ENCODE measurements at places on chromosomes 3 and 15.

DNA sequence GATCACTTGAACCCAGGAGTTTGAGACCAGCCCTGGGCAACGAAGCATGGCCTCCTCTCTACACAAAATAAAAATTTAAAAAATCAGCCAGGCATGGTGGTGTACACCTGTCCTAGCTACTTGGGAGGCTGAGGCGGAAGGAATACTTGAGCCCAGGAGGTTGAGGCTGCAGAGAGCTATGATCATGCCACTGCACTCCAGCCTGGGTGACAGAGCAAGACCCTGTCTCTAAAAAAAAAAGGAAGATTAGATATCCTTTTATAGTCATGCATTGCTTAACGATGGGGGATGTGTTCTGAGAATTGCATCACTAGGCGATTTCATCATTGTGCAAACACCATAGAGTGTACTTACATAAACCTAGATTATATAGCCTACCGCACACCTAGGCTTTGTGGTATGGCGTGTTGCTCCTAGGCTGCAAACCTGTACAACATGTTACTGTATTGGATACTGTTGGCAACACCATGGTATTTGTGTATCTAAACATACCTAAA, 12.6 kb downstream of the ALAS1 start:
- DNase-seq: no peak

DNA sequence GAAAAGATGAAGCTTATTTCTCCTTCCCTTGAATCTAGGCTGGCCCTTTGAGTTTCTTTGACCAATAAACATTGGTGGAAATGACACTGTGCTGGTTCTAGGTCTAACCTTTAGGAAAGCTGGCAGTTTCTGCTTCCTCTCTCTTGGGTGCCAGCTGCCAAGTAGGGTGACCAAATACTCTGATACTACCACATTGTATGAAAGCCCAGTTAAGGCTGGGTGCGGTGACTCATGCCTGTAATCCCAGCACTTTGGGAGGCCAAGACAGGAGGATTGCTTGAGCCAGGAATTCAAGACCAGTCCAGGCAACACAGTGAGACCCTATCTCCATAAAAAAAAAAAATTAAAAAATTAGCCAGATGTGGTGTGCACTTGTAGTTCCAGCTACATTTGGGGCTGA, 320.7 kb downstream of the ZNF621 start:
- no peak for DNase-seq

GRCh38 chr3:17848102-17848501, 105.7 kb upstream of the TBC1D5 start:
- no peak for DNase-seq

DNA sequence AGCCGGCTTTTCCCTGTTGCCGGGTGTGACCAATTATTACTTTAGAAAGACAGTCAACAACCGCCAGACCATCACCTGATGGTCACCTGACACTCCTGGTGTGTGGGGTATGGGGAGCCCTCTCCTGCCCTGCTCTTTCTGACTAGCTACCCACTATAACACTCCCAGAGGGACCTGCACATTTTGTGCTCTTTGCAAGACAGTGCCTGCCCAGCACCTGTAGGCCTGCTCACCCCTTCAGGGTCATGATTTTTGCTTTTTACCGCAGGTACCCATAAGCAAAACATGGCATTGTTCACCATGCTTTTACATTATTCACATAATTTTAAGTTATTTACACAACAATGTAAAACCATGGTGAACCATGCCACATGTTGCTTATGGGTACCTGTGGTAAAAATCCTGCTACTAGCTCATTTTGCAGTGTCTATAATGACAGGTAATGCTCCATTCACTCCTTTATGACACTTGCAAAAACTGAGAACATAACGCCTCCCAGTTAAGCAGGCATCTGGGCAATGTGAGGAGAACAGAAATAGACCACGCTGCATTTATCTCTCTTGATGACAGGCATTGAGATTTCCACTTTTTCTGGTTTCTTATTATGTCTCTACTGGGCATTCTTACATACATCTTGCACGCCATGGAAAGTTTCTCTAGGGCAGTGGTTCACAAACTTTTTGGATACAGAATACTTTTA, 9.9 kb downstream of the CCRL2 start:
- DNase-seq: no peak

DNA sequence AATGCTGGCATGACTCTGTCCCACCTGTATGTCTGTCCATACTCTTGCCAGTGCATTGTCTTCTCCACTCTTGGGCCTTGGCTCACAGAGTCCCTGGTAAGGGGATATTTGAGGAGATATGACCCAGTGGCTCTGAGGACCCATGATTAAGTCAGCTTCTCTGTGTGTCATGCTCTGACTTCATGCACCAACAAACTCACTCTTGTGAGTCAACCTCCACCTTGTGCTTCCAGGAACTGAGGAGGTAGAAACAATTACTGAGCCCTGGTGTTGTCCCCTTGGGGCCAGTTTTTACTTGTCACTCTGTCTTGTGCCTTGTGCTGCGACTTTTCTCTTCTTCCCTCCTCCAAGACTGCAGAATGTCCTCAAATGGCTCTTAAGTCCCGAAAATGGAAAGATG, 127.1 kb downstream of the ABHD5 start:
- DNase-seq: no peak
